ENCODE measurements at places on chromosomes 2 and 18.

GRCh38 chr2:51011254-51011653, 20.7 kb downstream of the NRXN1 start:
- no peak for DNase-seq

- DNase-seq, result no peak
These were observed 36.8 kb upstream of the CPS1 start for GRCh38 chr2:210519594-210519993.

GRCh38 chr2:181140414-181140813, 160.0 kb downstream of the UBE2E3 start:
- DNase-seq, result no peak

- no peak for DNase-seq
These were observed 11.2 kb downstream of the ATP6V1B1 start for GRCh38 chr2:70946832-70947442.

DNA sequence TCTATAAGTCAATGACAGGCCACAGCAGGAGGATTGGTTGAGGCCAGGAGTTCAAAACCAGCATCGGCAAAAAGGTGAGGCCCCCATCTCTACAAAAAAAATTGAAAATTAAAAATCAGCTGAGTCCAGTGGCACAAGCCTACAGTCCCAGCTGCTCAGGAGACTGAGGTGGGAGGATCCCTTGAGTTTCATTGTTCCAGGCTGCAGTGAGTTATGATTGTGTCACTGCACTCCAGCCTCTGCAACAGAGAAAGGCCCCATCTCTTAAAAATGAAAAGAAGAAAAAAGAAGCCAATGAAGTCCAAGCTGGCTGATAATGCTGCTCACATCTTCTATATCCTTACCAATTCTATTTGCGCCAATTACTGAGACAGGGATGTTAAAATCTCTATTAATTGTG, 39.1 kb downstream of the MRPS5 start:
- DNase-seq, result no peak

DNA sequence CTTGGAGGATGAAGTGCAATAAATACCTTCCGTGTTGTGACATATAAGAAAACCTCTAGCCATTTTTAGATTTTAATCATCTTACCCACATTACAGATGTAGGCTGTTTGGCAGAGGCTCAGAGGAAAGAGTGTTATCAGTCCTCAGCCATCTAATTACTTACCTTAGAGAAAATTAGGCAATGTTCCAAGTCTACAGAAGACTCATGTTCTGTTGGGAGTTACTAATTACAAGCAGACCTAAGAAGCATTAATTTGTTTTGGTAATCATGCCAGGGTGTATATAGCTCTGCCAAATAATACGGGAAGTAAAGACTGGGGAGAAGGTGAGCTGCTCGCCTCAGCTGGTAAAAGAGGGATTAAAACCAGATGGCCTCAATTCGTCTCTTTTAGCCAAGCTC, 125.8 kb upstream of the PGAP1 start:
- no peak for DNase-seq

All from activated CD8-positive, alpha-beta memory T cell treated with anti-CD3 and anti-CD28 coated beads for 1 hour (primary cell).